Activated T-helper 9 cell treated with anti-CD3 and anti-CD28 coated beads, Interleukin-2, amount 50 U/mL, for 16 hours (primary cell): ENCODE measurements at places on chromosomes 11 and 22.

DNA sequence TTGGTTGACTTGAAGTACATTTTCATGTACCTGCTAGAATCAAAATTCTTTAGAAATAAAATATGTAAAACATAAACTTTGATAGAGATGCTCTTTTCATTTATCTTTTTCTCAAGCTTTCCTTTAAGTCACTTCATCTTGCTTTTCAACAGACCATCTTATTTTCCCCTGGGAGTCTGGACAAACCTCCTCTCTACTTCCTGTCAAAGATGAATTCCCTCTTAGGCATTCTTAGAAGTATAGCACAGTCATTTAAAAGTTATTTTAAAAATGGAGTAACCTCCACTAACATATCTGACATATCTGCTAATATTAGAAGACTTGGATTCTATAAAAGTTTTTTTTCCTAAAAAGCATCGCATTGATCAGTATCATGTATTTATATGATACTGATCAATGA lies 84.8 kb upstream of the PAX6 start:
- no peak for DNase-seq

- DNase-seq: no peak
Measured at GRCh38 chr22:19525116-19525660, 978 bp upstream of the CLDN5 start.

- no peak for DNase-seq
Measured at GRCh38 chr22:29795663-29796062, 28.5 kb downstream of the UQCR10 start.

DNA sequence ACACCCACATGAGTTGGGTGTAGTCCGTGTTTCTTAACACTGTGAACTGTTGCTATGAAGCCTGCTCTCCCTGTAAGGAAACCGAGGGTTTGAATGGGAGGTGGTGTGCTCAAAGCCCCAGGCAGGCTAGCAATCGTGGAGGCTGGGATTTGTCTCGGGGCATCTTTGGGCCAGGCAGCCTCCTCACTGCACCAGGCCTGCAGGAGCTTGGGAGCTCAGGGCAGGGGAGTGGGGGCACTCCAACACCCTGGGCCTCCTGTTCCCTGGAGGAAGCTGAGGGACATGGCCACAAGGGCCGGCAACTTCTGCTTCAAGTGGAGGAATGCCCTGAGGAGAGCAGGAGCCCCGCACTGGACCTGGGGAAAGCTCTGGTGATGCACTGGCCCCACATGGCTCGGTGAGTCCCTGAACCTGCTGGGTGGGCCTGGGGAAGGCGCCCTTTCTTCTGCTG lies 164.7 kb upstream of the B3GAT1 start:
- DNase-seq: no peak

GRCh38 chr11:67999201-67999629 lies 4.7 kb downstream of the UNC93B1 start:
- no peak for DNase-seq
